ENCODE measurements at places on chromosomes 6 and 20. TPM values are rescaled to one million over a fixed set of nuclear protein-coding genes. Genes with fewer than 3 reads are reported as not detected.

- DNase-seq, result peak; percentile 31
Observed at GRCh38 chr6:1553562-1554083, 56.1 kb upstream of the FOXC1 start.

DNA sequence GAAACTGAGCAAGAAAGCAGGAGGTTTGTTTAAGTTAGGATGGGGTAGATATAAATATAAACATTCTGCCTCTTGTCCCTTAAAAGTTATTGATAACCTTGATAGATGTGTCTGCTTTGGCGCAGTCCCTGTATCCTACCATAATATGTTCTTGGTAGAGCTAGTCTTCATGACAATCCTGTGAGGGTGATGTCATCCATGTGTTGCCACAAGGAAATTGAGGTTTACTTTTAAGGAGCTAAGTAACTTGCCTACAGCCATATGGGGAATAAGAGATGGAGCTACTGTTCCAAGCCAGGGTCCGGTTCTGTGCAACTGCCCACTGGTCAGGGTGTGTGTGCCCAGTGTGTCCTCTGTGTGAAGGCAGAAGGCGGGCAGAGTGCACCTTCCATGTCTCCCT, 78.5 kb downstream of the SSR1 start:
- DNase-seq, result no peak

DNA sequence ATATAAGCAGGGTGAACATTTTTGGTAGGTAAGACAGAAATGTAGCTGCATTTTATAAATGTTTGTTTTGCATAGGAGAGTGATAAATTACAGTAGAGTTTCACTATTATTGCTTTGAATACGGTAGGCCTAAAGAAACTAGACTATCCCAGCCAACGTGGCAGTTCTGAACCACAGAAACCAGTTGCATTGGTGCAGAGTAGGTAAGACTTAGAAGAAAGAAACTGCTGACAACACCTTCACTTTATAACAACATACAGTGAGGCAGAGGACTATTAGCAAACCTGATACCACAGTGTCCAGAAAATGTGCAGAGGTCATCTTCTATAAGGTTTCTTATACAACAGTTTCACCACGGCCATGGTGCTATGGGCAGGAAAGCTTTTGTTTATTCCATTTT, 566.1 kb downstream of the KIF16B start:
- DNase-seq, result no peak

- DNase-seq, result no peak
Observed at GRCh38 chr6:113927001-113927400, 43.9 kb downstream of the HDAC2 start.

DNA sequence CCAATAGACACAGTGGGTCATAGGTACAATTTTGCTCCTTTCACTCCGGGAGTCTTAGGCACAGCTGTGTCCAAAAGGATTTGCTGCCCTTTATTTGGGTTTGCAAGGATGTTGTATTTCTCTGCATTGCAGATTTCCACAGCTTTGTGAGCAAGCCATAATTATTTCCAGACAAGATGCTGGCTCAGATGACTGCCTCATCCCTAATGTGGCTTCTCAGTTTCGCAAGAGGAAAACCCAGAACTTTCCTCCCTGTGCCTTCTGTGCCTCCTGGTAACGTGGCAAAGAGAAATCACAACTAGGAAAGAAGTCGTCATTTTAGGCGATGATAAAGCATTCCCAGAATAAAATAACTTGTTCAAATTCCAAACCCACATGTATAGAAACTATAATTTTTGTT, 33.7 kb downstream of the FAM50B start:
- peak; percentile 96 for DNase-seq

- no peak for DNase-seq
Observed at GRCh38 chr6:95543798-95544197, 33.5 kb upstream of the MANEA start.

C2 gene
- 1.3 TPM for total RNA-seq

DNA sequence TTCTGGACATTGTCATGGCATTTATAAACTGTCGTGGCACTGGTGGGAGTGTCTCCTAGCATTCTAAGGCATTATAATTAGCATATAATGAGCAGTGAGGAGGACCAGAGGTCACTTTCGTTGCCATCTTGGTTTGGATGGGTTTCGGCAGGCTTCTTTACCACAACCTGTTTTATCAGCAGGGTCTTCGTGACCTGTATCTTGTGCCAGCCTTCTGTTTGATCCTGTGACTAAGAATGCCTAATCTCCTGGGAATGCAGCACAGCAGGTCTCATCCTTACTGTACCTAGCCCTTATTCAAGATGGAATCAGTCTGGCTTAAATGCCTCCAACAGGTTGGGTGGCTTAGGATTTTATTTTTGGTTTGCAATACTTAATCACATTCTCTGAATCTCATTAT, 142.7 kb upstream of the GGTLC1 start:
- no peak for DNase-seq

DNA sequence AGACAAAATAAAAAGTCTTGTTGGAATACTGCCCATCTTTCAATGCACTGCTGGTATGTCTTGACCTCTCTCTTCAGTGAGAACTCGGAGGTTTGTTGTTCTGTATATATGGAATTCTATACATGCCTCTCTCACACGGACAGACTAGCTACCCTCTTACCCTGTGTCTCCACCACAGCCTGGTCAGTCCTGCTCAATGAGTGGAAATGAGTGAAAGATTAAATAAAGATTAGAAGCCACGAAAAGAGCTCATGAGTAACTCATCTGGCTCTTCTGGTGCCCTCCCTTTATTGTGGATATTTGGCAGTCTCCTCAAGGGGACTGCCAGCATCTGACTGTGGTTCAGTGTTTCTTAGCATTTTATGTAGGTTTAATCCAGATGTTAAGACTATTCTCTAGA, 262.8 kb upstream of the MAP3K7 start:
- no peak for DNase-seq

Measured in GM23248 (cell line).